ENCODE measurements at places on chromosomes 13 and 19.

- peak; percentile 55 for DNase-seq
Measured at GRCh38 chr13:98022210-98022609, 68.7 kb downstream of the IPO5 start.

DNA sequence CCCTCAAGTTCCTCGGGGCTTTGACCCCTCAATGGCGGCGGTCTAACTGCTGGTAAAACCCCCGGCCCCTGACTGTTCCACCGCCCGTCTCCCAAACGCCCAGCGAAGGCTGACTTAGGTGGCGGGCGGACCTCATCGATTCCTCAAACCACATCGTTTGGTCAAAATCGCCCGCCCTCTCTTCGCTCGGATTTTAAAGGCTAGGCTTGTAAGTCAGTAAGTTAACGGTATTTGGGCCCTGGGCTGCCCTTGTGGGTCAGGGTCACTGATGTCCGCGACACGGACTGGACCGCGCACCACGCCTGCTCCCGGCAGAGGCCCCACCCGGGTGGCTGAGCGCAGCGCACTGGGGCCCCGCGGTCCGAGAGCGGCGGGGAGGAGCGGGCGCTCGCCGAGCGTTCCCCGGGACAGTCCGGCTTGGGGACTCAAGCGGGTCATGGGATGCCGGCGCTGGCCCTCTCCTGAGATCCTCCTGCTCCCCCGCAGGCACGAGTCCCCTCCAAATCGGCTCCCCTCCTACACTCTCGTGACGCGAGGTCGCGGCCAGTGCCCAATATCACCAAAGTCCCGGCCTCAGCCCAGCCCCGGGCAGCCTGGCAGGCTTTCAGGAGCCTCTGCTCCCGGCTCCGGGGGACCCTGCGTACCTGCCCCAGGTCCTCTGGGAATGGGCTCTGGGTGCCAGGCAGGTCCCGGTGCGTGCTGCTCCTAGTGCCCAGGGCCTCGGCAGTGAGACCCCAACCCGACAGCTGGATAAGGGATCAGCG lies 1.0 kb downstream of the FLT1 start:
- DNase-seq, result no peak

GRCh38 chr19:46173886-46174480 lies 25.9 kb downstream of the IGFL2 start:
- peak; percentile 23 for DNase-seq

DNA sequence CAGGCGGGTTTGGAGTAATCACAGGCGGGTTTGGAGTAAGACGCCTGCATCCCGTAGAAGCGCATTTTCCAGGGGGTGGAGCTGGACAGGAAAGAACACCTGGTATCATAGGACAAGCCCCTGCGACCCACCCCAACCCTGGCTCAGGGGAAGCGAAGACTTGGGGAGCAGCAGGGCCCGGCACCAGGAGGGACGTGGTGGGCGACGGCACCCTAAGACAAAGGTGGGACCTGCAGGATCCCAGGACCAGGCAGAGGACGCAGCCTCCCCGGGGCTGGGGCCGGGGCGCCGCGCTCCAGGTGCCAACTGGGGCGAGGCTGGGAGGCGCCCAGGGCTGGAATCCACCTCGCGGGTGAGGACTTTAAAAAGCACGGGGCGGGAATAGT lies 520 bp downstream of the ZNF600 start:
- peak; percentile 28 for DNase-seq

- no peak for DNase-seq
Measured at GRCh38 chr13:43725460-43725859, 61.3 kb downstream of the ENOX1 start.

GRCh38 chr19:19582471-19582870 lies 36.0 kb downstream of the PBX4 start:
- DNase-seq, result no peak

DNA sequence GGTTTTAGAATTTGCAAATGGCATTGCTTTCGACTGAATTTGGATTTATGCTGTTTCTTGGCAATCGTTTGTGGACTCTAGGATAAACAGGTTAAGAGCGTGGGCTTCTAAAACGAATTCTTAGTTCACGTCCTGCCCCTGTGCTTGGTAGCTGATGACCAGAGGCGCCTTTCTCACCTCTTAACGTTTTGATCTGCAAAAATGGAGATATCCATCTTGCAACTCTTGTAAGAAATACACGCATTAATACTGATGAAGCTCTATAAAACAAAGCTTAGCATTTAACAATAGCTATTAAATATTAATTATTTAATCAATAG lies 580 bp upstream of the KATNAL1 start:
- no peak for DNase-seq

GRCh38 chr13:99577934-99578917 lies 77.0 kb downstream of the TM9SF2 start:
- no peak for DNase-seq

DNA sequence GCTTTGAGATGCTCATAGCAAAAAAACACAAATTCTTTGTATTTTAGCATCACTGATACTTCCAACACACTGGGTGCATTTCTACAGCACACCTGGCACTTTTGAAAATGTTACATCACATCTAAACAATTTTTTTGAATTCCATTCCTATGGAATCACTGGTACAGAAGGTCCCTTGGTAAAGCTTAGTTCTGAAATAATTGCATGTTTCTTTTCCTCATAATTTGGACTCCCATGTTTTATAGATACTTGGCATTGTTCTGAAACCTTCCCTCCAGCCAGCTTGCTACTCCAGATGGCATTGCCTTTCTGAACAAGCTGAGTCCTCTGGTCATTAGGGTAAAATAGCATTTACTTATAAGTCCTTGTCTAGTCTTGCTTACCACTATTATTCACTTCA lies 481.3 kb upstream of the GPC6 start:
- DNase-seq, result peak; percentile 5

GRCh38 chr19:52600639-52601024 lies 30.5 kb downstream of the ZNF701 start:
- peak; percentile 3 for DNase-seq

DNA sequence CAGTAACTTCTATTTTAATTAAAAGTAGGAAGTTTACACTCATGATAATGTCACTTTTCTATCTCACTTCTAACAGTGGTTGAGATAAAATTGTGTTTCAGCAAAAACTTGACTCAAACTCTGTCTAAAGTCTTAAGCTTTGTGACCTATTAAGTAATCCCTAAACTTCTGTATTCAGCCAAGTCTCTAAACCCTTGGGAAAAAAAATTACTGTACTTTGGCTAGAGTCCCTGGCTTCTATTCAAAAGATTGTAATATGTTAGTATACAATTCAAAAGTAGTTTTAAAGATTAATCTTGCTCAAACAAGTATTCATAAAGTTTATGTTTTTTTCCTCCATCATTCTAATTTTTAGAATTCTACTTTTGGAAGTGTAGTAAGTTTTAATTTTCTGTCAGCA lies 1248.8 kb downstream of the UQCRFS1 start:
- DNase-seq, result no peak

DNA sequence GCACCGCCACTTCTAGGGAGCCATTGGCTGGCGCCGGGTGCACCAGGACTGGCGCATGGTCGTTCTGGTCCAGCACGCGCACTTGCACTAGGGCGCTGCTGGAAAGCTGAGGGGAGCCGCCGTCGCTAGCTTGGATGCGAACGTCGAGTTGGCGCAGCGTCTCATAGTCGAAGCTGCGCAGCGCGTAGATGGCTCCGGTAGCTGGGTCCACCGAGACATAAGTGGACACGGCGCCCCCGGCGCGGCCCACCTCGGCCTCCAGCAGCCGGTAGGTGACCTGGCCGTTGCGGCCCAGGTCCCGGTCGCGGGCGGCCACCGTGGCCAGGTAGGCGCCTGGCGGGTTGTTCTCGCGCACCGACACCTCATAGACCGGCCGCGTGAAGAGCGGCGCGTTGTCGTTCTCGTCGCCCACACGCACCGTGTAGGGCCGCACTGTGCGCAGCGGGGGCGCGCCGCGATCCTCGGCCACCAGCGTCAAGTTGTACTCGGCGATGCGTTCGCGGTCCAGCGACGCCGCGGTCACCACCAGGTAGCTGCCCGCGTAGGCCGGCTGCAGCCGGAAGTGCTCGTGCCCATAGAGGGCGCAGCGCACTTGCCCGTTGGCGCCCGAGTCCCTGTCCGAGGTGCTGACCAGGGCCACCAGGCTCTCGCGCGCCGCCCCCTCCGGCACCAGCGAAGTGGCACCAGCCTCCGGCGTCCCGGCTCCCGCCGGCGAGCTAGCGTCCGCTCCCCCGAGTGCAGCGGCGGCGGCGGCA lies 1.7 kb downstream of the PCDH8 start:
- DNase-seq, result peak; percentile 43

- DNase-seq, result no peak
Measured at GRCh38 chr13:76697288-76697687, 188.9 kb downstream of the KCTD12 start.

GRCh38 chr13:43428545-43429296 lies 358.1 kb downstream of the ENOX1 start:
- no peak for DNase-seq

GRCh38 chr13:39159846-39160370 lies 121.7 kb downstream of the NHLRC3 start:
- DNase-seq, result no peak

DNA sequence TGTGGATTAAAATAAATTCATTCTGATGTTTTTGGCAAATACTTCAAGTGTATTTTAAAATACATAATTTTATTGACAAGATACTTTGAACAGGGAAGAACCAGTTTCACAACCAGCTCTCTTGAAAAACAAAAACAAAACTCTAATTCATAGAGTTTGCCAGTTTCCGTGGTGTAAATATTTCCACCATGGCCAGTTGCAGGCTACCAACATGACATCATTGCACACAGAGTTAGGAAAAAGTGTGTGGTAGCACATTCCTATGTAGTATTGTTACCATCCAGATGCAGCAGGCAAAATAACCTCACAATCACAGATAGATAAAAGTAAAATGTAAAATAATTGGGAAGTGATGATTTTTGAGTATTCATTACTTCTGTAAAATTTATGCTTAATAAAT lies 7.7 kb upstream of the RNF113B start:
- DNase-seq, result no peak

- DNase-seq, result peak; percentile 4
Measured at GRCh38 chr13:70842062-70842644, 733.9 kb upstream of the KLHL1 start.

DNA sequence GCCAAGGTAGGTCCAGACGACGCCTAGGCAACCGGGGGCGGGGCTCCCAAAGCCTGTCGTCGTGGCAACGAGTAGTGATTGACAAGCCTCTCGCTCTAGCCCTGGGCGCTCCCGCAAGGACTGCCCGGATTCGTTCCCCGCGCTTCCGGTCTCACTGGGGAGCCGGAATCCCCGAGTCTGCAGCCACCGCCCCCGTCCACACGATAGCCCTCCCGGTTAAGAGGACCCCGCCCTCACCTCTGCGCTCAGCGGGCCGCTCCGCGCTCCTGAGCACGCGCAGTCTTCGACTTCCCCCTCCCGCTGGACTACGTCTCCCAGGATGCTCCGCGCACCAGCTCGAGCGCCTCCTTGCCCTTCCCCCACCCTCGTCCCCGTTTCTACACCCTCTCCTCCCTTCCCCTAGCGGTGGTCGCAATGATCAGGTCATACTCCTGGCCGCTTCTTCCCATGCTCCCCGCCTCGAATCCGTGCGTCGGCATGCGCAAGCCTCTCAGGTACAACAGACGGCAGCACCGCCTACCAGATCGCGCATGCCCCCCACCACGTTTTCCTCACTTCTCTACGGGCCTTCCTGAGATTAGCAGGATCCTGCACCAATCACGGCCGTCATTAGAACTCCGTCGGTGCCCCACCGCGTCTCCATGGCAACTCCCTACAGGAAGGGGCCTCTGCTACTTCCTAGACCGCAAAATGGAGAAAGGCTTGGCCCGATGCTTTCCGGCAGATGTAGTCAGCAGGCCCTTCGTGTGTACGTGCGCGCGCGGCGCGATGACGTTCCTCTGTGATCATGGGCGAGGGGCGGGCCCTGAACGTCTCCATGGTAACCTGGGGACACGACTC lies at the start of gene MZF1:
MZF1 (minus strand) TSS at position 518 of the 840 bp plus-strand sequence. CDS start 1,946 bp downstream, outside the sequence.
- peak; percentile 100 for DNase-seq

- DNase-seq, result peak; percentile 96
Measured at GRCh38 chr13:41962994-41963393, 2.1 kb upstream of the VWA8 start.

DNA sequence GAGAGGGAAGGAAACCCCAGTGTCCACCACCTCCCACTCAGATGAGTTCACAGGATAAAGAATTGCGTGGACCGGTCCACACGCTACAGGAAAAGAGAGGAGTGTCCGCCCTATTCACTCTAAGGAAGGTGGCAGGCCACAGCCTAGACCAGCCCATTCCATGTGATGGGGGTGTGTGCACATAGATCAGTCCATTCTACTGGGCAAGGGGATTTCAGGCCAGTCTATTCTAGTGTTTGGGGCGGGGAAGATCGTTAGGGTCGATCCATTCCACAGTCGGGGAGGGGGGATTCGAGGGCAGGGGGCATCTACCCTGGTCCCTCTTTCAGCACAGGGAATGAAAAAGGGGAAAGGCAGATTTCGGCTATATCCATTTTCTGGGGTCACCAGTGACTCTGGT lies 7.8 kb downstream of the FIZ1 start:
- DNase-seq, result no peak

DNA sequence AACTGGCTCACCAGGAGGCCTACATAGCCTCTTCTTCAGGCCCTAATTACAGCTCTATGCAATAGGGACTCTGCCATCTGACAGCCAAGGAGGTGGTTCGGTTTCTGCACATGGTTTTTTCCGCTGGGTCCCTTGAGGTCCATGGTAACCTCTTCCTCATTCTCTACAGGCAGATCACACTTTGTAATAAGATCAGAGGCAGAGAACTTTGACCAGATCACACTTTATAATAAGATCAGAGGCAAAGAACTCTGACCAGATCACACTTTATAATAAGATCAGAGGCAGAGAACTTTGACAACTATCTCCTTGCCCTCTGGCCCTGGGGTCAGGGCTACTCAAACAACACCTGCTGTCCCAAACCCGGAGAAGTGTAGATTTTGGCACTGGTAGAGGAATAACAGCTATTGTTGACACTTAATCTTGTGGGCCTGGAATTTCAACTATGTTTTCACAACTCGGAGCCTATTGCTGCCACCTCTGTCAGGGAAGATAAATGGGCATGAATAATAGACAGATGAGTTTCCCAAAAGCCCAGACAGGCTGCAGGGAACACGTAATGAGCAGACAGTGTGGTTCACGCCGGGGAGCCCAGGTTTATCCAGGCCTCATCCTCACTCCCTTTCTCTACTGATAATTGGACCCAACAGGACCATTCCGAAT lies 246.1 kb downstream of the UQCRFS1 start:
- DNase-seq, result no peak

GRCh38 chr13:45690636-45691035 lies 11.5 kb upstream of the CBY2 start:
- peak; percentile 9 for DNase-seq

DNA sequence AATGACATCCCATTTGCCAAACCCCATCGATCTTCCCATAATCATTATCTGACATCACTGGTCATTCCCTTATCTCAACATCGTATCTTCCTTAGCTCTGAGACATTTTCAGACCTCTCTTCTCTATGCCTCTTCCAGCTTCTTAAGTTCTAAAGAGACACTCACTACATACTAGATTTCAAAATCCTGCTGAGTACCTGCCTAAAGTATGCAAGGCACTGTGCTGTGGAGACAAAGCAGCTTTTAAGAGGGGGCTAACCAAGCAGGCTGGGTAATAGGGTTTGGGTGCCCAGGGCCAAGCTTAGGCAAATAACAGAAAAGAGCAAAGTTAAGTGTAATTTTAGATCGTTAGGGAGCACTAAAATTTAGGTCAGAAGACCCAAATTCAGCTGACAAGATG lies 3.4 kb upstream of the POMP start:
- DNase-seq, result peak; percentile 67

Data from epithelial cell of esophagus (primary cell).